ENCODE measurements at places on chromosomes 6 and 20. TPM values are rescaled to one million over a fixed set of nuclear protein-coding genes. Genes with fewer than 3 reads are reported as not detected.
A peak's percentile ranks its signal among the peaks of the same experiment; 100 is the strongest.

AGPAT1 gene
- polyA plus RNA-seq: 52.5 TPM

MCM8 gene
- polyA plus RNA-seq: 10.4 TPM

SLC4A11 gene
- polyA plus RNA-seq: not detected

BEND6 gene
- polyA plus RNA-seq: 0.50 TPM

SPATS1 gene
- not detected for polyA plus RNA-seq

C20orf202 gene
- 0.55 TPM for polyA plus RNA-seq

NQO2 gene
- polyA plus RNA-seq: 20.7 TPM

TINAG gene
- not detected for polyA plus RNA-seq

- no peak for DNase-seq
These were observed 52.8 kb upstream of the RIPOR2 start for GRCh38 chr6:24988562-24988961.

DNA sequence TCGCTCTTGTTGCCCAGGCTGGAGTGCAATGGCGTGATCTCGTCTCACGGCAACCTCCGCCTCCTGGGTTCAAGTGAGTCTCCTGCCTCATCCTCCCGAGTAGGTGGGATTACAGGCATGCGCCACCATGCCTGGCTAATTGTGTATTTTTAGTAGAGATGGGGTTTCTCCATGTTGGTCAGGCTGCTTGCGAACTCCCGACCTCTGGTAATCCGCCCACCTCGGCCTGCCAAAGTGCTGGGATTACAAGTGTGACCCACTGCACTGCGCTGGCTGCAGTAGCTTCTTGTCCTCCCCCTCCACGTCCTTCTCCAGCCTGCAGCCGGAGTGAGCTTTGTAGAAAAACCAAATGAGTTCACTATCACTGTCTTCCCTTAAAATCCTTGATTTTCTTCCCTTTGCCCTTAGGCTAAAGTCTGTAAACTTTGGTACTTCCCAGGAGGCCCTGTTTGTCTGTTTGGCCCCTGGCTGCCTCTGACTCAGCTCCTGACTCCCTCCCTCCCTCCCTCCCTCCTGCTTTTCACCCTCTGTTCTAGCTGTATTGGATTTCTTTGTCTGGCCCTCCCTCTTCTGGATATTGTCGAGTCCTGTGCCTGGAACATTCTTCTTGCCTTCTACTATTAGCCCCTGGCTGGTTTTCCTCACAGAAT, 12.9 kb downstream of the PARD6B start:
- peak; percentile 78 for DNase-seq

DNA sequence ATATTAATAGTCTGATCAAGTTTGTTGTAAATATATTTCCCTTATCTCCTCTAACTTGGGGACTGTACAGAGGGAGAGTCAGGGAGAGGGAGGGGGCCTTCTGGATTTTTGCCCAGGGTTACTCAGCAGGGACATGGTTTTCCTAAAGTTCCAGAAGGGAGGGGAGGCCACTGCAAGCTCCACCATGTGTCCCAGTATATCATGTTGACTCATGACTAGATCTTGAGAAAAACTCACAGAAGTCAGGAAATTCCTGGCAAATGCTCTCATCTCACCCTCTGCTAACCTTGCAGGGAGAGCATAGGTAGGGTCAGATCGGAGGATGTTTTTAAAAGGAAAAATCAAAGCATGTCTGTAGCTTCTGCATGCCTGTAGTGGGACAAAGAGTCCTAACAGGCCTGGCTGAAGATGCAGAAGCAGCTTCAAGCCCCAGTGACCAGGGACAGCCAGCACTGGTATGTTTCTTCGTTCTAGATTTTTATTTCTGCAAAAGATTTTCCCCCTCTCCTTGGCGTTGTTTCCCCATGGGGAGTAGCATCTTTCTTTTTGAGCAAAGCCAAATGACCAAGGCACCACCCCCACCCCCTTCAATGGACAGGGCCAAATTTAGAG, 272.9 kb upstream of the SUPT3H start:
- no peak for DNase-seq

DNA sequence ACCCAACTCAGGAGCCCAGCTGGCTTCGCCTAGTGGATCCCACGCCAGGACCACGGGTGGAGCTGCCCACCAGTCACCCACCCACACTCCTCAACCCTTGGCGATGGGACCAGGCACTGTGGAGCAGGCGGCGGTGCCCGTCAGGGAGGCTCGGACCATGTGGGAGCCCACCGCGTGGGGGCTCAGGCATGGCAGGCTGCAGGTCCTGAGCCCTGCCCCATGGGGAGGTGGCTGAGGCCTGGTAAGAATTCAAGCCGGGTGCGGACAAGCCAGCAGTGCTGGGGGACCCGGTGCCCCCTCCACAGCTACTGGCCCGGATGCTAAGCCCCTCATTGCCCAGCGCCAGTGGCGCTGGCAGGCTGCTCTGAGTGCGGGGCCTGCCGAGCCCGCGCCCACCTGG, 123.1 kb upstream of the LGSN start:
- no peak for DNase-seq

- DNase-seq: no peak
These were observed 35.8 kb downstream of the LAMA4 start for GRCh38 chr6:112218563-112218962.

- no peak for DNase-seq
These were observed 149.4 kb downstream of the SMOC2 start for GRCh38 chr6:168590406-168590805.

DNA sequence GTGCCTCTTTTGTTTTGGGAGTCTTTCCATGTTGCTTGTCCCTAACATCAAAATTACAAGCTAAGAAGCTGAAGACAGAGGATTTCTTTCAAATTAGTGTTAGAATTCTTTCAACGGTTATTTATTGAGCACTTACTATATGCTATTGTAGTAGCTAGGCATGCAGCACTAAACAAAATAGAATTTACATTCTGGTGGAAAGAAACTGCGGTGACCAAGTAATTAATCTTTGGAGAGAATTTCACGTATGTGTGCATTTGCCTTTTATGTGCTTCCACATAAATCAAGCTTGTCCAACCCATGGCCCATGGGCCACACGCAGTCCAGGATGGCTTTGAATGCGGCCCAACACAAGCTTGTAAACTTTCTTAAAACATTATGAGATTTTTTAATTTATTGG, 33.0 kb upstream of the DUSP22 start:
- DNase-seq: no peak

DNA sequence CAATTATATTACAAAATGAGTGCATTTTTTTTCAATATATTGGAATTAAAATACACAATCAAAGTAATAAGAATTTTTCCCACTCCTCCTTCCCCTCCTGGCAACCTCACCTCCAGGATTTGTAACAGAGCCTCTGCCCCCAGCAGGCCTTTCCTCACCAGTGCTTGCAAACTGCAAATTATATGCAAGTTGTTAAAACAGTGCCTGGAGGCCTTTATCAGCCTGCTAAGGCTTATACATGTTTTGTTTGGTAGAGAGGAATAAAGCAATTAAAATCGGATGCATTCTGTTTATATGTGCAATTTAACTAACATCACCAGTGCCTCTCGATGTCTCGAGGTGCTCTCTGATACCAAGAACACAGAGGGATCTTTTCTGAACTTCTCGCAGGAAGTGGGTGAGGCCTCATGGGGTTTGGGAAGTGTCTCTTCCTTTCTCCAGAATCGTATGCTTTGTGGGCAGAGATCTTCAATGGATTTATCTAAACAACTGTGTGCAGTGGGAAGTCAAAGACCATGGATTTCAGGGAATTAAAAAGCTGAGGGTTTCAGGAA, 186.8 kb downstream of the CDH26 start:
- no peak for DNase-seq

GRCh38 chr20:36050436-36051317, 82.3 kb downstream of the CNBD2 start:
- DNase-seq: peak; percentile 89

- peak; percentile 95 for DNase-seq
These were observed 167.4 kb downstream of the SASH1 start for GRCh38 chr6:148509800-148510581.

DNA sequence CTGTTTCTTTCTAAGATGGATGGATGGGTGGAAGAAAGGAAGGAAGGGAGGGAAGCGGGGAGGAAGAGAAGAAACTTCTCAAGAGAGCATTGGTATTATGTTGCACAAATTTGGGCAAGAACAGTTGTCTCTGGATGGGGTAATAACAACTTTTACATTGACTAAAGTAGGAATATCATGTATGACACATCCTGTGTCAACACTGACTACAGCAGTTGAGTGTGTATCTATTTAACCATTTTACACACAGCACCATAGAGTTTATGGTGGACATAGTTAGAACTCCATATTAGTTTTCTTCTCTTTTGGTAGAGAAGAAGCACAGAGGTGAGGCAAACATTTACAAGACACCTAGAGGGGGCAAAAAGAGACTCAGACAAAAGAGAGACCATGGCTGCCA, 44.2 kb upstream of the RNF146 start:
- DNase-seq: no peak

GRCh38 chr6:153832543-153832942, 206.5 kb upstream of the OPRM1 start:
- DNase-seq: no peak

DNA sequence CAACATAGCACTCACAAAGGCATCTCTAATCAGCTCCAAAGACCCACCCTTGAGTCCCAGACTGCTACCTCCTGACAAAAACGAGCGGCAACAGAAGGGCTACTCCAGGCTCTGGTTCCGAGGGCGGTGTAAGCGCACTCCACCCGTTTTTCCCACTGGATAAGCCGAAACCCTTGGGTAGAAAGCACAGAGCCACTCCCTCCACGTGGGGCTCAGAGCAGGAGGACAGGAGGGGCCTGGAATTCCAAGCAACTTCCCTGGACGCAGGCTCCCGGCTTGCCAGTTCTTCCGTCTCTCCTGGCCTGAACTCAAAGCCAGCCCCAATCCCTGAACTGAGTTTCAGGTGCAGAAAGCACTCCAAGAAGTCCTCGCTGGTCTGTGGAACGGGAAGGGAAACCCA, 7.4 kb downstream of the GMEB2 start:
- DNase-seq: no peak

- no peak for DNase-seq
These were observed 2.1 kb upstream of the DOK5 start for GRCh38 chr20:54473340-54473739.

DNA sequence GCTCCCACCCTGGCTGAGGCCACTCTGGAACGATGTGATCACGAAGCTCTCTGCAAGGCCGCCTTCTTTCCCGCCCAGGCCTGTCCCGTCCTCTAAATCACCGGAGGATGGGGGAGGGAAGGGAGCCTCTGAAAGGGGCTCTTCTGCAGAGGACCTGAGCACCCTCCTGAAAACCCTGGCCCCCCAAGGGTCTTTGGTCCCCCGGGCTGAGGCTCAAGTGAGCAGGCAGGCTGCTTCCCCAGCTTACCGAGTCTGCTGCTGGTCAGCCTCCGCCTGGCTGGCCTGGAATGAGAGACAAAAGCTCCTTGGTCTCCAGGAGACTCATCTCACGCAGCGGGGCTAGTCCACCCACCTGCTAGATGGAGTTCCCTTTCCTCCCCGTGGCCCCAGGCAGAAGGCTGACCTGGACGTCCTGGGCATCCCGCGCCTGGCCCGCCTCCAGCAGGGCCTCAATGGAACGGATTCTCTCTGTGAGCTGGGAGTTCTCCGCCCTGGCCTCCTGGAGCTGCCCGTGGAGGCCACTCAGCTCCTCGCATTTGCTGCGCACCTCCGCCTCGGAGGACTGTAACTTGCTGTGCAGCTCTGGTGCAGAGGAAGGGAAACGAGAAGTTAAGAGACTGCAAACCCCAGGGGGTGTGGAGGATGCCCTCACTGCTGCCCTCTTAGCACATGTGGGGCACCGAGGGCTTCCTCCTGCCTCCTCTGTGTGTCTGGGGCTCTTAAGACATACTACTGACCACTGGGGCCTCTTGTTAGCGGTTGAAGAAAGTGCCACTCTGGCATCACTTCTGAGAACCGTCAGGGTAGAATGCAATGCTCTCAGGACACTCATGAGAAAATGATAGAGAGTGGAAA, 54.7 kb downstream of the RRBP1 start:
- no peak for DNase-seq

DNA sequence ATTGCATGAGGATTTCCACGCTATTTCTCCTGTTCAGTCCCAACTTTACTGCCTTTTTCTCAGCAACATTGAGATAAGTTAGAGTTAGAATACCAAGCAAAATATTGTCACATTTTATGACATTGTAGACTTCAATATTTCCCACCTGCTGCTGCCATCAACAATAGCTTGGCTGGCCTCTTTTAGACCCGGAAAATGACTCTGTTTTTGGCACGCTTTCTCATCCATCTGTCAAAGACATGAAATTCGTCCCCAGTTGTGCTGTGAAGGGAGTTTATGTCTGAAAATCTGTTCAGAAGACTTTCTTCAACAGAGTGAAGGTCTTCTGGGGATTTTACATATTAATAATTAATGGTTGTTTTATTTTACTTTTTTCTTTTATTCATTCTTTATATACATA, 857.3 kb downstream of the FRK start:
- DNase-seq: peak; percentile 44

- DNase-seq: no peak
These were observed 312 bp downstream of the TXNDC5 start for GRCh38 chr6:7910298-7910653.

DNA sequence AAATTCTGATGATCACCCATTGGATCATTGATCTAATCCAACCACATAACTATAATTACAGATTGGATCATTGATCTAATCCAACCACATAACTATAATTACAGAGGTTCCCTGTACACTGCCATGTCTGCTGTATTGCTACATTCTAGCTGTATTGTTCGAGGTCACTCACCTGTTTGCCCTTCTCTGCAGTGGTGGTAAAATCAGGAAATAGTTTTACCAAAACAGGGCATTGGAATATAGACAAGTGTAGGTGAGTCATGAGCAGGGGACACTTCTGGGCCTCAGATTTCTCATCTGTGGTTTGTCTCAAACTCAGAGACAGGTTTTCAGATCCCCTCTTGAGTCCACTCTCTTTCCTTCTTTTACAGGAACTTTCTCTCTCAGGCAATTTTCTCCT, 9.0 kb upstream of the AFDN start:
- no peak for DNase-seq

DNA sequence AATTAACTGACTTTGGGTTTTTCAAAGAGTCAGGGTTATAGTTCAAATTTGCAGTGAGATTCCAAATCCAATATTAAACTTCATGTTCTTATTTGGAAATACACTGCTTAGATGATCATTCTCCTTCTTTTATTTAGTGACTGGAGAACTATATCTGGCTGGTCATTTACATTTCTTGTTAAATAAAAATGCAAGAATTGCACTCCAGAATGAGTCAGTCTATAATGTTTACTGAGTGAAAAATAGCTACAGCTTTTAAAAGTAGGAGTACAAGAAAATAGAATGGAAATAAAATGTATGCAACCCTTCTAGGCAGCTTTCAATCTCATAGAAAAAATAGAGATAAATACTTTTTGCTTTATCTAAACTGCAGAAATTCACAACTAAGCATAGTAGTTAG, 54.5 kb upstream of the CD2AP start:
- no peak for DNase-seq

DNA sequence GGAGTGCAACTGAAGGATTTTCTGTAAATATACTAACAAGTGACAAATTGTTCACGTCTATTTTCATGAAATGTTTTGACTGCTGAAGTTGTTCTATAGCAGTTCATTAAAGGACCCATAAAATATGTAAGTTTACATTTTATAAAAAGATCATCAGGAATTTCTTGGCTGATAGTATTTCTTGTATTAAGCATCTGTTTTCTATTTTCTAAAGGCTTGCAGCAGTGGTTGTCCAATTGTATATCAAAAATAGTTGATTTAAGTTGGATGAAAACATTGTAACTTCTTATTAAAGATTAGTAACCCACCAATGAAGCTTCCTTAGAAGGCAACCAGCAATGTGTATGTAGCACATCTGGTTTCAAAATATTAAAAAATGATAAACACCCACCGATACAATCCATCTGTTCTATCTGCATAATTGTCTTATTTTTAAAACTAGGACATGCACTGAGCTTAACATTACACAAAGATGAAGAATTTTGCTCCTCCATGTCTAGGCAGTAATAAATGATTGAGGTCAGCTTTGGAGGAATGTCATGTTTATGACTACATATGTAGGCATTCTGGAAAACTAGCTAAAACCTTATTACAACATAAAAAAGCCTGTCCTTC, 301.3 kb upstream of the TCF21 start:
- peak; percentile 44 for DNase-seq

Data from muscle of arm (tissue), 14 donors.